ENCODE measurements at places on chromosomes 13 and 19. TPM values are rescaled to one million over a fixed set of nuclear protein-coding genes. Genes with fewer than 3 reads are reported as not detected.

The ZNF235 gene
- total RNA-seq, result 14.0 TPM

The PTPRH gene
- 10.7 TPM for total RNA-seq

The DACH1 gene
- 66.8 TPM for total RNA-seq

The ZNF737 gene
- 32.4 TPM for total RNA-seq

The GPR183 gene
- total RNA-seq, result 0.14 TPM

The GPC5 gene
- total RNA-seq, result 2.7 TPM

DNA sequence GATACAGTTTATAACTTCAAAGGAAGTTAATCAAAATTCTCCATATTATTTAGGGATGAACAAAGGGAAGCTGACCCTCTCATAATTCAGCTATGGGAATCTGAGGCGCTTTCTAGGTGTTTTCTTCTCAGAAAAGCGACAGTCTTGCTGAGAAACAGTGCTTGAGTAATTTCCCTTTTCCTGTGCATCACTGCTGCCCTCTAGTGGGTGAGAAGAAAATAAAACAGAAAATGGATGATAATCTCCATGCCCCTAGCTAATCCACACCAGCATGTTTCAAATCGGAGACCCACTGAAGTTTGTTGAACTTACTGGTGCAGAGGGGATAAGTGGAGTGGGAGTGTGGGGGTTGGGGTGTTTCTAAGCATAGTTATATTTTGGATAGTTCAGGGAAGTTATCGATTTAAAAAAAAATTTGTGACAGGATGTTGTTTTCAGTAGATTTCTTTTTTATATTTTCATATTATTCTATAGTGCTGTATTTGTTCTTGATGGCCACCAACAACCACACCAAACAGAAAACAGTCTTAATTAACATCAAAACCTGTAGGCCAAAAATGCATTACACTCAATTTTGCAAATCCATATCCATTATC is 21.4 kb downstream of the LCP1 start:
- DNase-seq, result no peak
- H3K27ac ChIP-seq, result no peak overlapping the region
- H3K4me1 ChIP-seq, result peaks cover 1% of the 10 kb centered on the region
- no peaks in the 10 kb centered on the region for H3K27me3 ChIP-seq
- no peak overlapping the region for H3K4me3 ChIP-seq
- H3K36me3 ChIP-seq, result no peaks in the 10 kb centered on the region

DNA sequence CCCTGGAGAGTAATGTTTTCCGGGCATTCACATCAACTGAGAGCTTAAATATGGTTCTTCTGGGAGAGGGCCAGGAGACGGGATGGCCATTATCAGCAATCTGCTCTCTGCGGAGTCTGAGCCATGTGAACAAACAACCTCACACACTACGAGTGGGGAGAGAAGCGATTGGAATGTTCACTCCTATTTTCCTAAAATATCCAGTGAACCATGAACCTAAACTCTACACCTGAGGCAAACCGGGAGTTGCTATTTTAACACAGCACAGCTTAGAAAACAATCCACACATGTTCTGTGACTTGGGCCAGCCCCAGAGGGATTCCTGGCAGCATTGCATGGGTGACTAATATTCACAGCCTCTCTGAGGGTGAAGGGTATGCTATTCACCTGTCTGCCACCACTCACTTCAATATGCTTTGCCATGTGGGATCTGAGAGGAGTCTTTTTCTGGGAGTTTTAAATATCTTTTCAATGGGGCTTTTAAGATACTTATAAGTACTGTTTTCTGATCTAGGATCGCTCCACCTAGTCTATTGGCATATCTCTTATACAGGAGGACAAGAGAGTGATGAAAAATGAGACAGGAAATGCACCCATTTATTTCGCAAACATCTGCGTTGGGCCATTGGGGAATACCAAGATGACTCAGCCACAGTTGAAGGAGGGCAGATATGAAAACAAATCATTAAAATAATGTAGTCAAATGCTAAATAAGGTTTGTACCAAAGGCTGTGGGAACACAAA is 72.6 kb upstream of the SERP2 start:
- no peak overlapping the region for H3K27ac ChIP-seq
- peaks cover 25% of the 10 kb centered on the region for H3K4me1 ChIP-seq
- H3K4me3 ChIP-seq, result no peak overlapping the region
- DNase-seq, result no peak

- no peak overlapping the region for H3K4me3 ChIP-seq
- no peak for DNase-seq
- no peaks in the 10 kb centered on the region for H3K36me3 ChIP-seq
- H3K27ac ChIP-seq, result no peak overlapping the region
- H3K27me3 ChIP-seq, result peaks cover 11% of the 10 kb centered on the region
- peaks cover 10% of the 10 kb centered on the region for H3K4me1 ChIP-seq
These were observed 39.7 kb downstream of the GJA3 start for GRCh38 chr13:20121159-20121525.

GRCh38 chr13:45932676-45933075 is 81.1 kb upstream of the SIAH3 start:
- no peak overlapping the region for H3K4me3 ChIP-seq
- no peak overlapping the region for H3K27ac ChIP-seq
- no peaks in the 10 kb centered on the region for H3K36me3 ChIP-seq
- no peak for DNase-seq

DNA sequence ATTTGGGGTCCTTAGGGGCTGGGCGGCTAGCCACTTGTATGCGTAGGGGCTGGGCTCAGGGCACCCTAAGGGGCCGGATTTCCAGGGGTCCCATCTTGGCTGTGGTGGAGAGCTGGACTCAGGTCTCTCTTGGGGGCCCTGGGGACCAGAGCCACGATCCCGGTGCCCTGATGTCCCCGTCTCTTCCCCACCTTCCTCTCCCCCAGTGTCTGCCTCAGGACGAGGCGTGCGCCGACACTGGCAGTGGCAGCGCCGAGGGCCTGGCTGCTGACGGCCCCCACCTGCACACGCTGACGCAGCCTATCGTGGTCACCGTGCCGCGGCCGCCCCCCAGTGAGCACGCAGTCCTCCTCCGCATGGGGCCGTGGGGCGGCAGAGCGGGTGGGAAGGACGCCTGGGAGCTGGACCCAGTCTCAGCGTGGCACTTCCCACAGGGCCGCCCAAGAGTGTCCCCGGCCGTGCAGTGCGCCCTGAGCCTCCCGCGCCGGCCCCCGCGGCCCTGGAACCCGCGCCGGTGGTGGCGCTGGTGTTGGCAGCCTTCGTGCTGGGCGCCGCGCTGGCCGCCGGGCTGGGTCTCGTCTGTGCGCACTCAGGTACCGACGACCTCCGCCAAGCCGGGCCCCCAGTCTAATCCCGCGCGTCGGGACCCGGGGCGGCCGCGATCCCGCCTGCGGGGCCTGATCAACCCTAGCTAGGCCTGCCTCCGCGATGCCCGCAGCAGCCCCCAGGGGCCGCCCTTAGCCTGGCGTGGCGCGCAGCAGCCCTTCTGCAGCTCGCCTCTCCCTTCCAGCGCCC is 2.7 kb upstream of the SNAPC2 start:
- peaks cover 22% of the 10 kb centered on the region for H3K4me1 ChIP-seq
- H3K27ac ChIP-seq, result no peak overlapping the region
- H3K4me3 ChIP-seq, result peak overlapping the region; percentile 61
- peaks cover 52% of the 10 kb centered on the region for H3K27me3 ChIP-seq
- peaks cover 5% of the 10 kb centered on the region for H3K36me3 ChIP-seq
- peak; percentile 38 for DNase-seq

GRCh38 chr13:60261432-60262351 is 98.0 kb upstream of the DIAPH3 start:
- peaks cover 14% of the 10 kb centered on the region for H3K36me3 ChIP-seq
- H3K4me3 ChIP-seq, result no peak overlapping the region
- no peak overlapping the region for H3K27ac ChIP-seq
- H3K27me3 ChIP-seq, result no peaks in the 10 kb centered on the region
- no peak for DNase-seq

Data from mesothelial cell of epicardium (in vitro differentiated cells).